Bronchial epithelial cell (primary cell): ENCODE measurements at places on chromosomes 1 and 21. TPM values are rescaled to one million over a fixed set of nuclear protein-coding genes. Genes with fewer than 3 reads are reported as not detected.

The MX2 gene
- 0.13 and 0.26 TPM in 2 replicates for total RNA-seq

The GSTM5 gene
- not detected in 2 replicates for total RNA-seq

The S100A9 gene
- 735 and 3,796 TPM in 2 replicates for total RNA-seq

The CACNA1S gene
- not detected in 2 replicates for total RNA-seq

The INSRR gene
- not detected in 2 replicates for total RNA-seq

The PDE4B gene
- 0.26 TPM in 1 of 2 replicates, not detected in the other for total RNA-seq

The KMO gene
- not detected in 2 replicates for total RNA-seq

The RBBP4 gene
- 71.3 and 93.7 TPM in 2 replicates for total RNA-seq

The ZMYND12 gene
- 0.26 and 0.90 TPM in 2 replicates for total RNA-seq

The UTS2 gene
- 0.26 TPM in 1 of 2 replicates, not detected in the other for total RNA-seq

The PDPN gene
- total RNA-seq, result 3.2 and 3.5 TPM in 2 replicates

The SHE gene
- total RNA-seq, result under 0.01 TPM in 1 of 2 replicates, not detected in the other

The RHOC gene
- total RNA-seq, result 420 and 469 TPM in 2 replicates

The KRTAP7-1 gene
- total RNA-seq, result not detected in 2 replicates

The RIMKLA gene
- total RNA-seq, result under 0.01 TPM in 1 of 2 replicates, not detected in the other

The LAPTM5 gene
- total RNA-seq, result under 0.01 TPM in 2 replicates

The MFAP2 gene
- total RNA-seq, result 7.9 and 23.3 TPM in 2 replicates

The CFAP74 gene
- not detected in 2 replicates for total RNA-seq

The ATF3 gene
- total RNA-seq, result 19.2 and 31.7 TPM in 2 replicates

The OR2T2 gene
- not detected in 2 replicates for total RNA-seq

The RNU1-1 gene
- total RNA-seq, result 2,323 and 5,262 TPM in 2 replicates

The TAF13 gene
- total RNA-seq, result 96.9 and 157 TPM in 2 replicates

The ADAMTSL4 gene
- total RNA-seq, result 1.2 and 1.6 TPM in 2 replicates

The OR2T35 gene
- not detected in 2 replicates for total RNA-seq

The ADAMTS5 gene
- total RNA-seq, result 0.26 TPM in 1 of 2 replicates, not detected in the other

The AGT gene
- under 0.01 TPM in 1 of 2 replicates, not detected in the other for total RNA-seq

The FAM72D gene
- total RNA-seq, result 0.13 TPM in 1 of 2 replicates, not detected in the other

The C1QB gene
- total RNA-seq, result not detected in 2 replicates

The RPS6KC1 gene
- total RNA-seq, result 12.9 and 19.7 TPM in 2 replicates

The SPRR2F gene
- total RNA-seq, result not detected in 2 replicates

The LAD1 gene
- total RNA-seq, result 156 and 220 TPM in 2 replicates

The SLC6A9 gene
- total RNA-seq, result 13.4 and 21.9 TPM in 2 replicates

The ST6GALNAC3 gene
- total RNA-seq, result 0.26 and 1.4 TPM in 2 replicates
